HFFc6 (cell line): ENCODE measurements at places on chromosomes 1 and 21. TPM values are rescaled to one million over a fixed set of nuclear protein-coding genes. Genes with fewer than 3 reads are reported as not detected.

GRCh38 chr1:185213091-185213490, 56.1 kb downstream of the SWT1 start:
- DNase-seq = peak; percentile 6

- DNase-seq = no peak
Measured at GRCh38 chr1:71667216-71667615, 586.4 kb upstream of the ZRANB2 start.

- DNase-seq = no peak
Measured at GRCh38 chr1:225941187-225941941, at the start of gene LEFTY2. LEFTY2 (minus strand) TSS chr1:225941220; CDS start chr1:225941140, 80 bp downstream.

GRCh38 chr1:18264450-18265039, 156.9 kb downstream of the IGSF21 start:
- DNase-seq = no peak

GRCh38 chr21:41148798-41149197, 19.2 kb upstream of the BACE2 start:
- no peak for DNase-seq

DNA sequence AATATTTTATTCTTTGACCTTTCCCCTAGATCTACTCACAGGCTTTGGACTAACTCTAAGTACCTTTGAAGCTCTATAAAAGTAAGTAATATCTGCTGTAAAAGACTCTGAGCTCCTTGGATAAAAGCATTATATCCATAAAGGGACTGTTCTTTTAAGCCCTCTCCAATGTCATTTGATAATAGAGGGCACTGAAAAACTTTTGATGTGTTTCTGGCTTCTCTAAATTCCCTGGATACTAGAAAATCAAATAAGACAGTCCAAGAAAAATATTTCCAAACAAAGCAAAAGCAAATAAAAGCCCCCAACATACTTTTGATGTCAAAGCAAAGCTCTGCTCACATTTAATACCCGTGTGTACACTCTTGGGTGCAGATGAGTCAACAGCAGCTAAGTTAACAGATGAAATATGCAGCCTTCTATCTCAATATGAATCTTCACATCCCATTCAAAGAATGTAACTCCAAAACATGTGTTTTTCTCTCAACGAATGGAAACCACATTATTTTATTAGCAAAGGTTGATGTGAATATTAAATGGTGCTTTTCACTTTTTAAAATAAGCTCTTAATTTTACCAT, 230.3 kb downstream of the CENPF start:
- DNase-seq = peak; percentile 81

DNA sequence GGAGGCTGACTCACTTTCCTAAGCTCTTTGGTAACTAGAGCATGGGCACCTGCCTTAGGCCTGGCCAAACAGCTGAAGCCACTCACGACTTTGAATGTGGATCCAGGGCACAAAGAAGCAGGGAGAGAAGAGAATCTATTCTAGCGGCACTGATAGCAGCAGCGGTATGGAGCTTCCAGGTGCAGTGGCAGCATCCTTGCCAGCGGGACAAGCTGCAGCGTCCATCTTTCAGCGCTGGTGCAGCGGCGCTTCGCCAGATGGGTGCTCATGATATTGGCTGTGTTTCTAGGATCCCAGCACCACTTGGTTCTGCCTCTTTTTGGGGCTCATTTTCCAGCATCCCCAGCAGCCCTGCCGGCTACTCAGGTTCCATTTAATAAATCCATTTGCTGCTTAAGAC, 184.2 kb downstream of the SLC44A5 start:
- no peak for DNase-seq

- no peak for DNase-seq
Measured at GRCh38 chr1:234647245-234647644, 37.3 kb upstream of the IRF2BP2 start.

DNA sequence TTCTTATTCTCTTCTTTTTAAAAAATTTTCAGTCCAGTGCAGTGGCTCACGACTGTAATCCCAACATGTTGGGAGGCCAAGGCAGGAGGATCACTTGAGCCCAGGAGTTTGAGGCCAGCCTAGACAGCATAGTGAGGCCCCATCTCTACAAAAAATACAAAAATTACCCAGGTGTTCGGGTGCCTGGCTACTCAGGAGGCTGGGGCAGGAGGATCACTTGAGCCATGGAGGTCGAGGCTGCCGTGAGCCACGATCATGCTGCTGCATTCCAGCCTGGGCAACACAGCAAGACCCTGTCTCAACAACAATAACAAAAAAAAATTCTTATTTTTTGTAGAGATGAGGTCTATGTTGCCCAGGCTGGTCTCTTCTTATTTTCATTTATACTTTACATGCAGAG, 7.9 kb downstream of the PLA2G2D start:
- no peak for DNase-seq

DNA sequence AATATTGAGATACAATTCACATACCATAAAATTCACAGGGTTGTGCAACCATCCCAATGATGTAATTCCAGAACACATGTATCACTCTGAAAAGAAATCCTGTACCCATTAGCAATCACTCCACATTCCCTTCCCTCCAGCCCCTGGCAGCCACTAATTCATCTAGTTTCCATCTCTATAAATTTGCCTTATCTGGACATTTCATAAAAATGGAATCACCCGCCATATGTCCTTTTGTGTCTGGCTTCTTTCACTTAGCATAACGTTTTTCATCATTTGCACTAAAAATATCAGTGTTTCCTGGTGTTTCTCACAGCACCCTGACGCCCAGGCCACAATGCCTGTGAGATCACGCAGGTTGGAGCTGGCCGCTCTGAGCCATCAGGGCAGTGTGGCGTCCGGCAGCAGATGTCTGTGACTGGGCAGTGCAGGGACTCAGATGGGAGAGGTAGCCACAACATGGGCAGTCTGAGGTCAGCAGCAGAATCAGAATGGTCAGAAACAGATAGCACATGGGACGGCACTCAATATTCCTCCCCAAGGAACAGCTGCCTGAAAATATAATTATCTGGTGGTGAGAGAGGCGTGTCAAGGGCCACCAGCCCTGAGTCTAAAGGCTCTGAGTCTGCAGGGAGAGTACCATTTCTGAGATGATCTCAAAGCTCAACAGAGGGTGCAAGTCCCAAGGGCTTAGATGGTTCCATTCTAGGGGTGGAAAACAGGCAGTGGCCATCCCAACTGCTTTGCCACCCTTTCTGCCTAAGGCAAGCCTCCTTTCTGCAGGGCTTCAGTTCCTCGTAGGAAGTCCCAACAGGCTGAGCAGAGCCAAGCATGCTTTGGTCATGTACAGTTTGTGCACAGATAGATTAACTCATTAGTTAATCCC, 129.4 kb upstream of the EDN2 start:
- peak; percentile 43 for DNase-seq

GRCh38 chr1:37288900-37289299, 185.5 kb upstream of the ZC3H12A start:
- DNase-seq = no peak

DNA sequence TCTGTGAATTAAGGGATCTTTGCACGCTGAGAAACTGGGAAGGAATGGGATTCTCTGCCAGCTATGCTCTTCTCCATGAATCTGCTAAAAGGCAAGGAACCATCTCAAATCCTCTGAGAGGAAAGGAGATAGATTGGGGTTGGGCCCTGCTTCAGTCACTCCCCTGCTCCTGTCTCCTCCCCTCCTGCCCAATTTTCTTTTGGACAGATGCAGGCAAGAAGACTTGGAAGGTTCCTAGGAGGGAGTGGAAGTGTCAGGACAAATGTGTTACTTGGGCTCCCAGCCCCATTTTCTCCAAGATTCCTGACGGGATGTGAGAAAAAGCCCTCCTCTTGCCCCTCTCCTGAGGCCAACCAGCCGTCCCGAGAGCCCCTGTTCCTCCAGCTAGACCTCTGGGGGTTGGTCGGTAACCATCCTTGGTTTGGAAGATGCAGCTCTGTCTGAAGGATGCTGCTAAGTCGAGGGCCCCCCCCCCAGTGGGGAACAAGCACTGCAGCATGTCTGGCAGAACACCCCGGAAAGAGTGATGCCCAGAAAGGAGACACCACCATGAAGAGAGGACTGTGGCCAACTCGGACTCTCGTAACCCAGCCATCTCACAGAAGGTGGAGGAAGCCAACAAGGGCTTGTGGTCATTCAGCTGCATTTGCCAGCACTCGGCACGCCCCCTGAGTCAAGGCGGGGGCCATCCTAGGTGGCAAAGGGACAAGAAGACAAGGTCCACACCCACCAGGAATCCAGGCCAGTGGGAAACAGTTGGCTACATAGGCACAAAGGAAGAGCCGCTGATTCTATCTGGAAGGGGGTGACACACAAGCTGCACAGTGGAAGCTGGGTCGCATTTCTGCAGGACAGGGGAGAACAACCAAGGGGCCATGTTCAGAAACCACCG, 43.7 kb downstream of the CDK18 start:
- DNase-seq = peak; percentile 24

- DNase-seq = no peak
Measured at GRCh38 chr1:220084460-220084859, 5.1 kb downstream of the BPNT1 start.

DNA sequence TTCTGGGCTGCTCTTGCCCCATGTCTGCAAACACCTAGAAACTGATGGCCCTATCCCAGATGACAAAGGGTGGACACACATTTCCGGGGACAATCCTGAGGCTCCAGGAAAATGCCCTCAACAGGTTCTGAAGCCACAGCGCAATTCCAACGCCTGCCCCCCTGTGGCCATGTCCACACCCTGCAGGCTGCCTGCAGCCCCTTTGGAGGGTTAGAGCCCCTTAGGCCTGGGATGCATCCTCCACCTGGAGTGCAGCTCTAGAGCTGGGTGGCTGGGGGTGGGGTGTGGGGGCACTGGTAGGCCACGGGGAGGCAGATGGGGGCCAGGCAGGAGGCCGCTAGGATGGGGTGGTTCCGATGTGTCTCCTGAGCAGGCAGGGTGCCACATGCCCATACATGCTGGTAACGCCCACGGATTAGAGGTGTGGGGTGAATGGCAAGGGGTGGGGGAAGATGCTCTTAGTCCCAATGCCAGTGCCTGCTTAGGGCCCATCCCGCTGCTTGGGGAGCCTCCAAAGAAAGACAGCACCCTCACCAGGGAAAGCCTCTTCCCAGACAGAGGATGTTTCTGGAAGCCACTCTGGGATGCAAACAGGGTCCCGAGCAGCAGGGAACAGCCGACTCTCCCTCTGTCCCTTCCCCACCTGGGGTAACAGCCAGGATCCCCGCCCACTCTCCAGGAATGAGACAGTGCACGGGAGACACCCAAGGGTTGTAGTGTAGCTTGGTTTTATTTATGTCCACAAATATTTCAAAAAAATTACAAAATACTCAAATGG, 34.0 kb downstream of the SLC45A1 start:
- no peak for DNase-seq

- no peak for DNase-seq
Measured at GRCh38 chr1:184773762-184774320, 19.2 kb upstream of the EDEM3 start.

DNA sequence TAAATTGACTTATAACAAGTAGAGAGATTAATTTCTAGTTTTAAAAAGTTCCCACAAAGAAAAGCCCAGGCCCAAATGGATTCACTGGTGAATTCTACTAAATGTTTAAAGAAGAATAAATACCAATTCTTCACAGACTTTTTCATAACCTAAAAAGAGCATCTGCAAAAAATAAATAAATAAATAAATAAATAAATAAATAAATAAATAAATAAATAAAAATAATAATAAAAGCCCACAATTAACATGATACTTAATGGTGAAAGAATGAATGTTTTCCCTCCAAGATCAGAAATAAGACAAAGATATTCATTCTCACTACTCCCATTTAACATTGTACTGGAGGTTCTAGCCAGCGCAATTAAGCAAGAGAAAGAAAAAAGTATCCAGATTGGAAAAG, 97.6 kb upstream of the KAZN start:
- no peak for DNase-seq

GRCh38 chr1:48878191-48878940, 101.7 kb upstream of the BEND5 start:
- DNase-seq = peak; percentile 0

DNA sequence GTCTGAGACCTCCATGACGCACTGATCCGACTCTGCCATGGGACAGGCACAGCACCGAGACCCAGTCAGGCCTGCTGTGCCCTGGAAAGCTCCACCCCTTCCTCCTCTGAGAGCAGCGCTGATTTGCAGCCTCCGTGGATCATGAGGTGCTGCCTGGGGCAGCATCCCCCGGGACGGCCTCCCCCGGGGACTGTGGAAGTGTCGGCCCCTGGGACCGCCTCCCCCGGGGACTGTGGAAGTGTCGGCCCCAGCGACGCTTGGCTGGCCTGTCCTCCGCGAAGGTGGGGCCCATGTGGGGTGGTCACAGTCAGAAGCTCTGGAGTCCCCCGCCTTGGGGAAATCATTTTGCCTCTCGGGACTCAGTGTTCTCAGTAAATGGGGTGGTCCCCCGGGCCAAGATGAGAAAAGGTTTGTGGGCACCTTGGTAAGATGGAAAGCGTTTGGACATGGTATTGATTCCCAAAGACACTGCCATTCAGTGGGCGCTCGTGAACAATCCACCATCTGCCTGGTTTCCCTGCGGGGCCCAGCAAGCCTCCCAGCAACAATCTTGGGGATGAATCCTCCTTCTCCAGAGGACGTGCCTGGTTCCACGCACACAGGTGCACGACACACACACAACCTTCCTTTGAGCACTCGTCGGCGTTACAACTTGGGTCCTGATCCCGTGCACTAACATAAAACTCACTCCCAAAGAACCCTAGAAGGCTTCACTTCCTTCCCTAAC, 3.0 kb downstream of the TFF2 start:
- DNase-seq = no peak

DNA sequence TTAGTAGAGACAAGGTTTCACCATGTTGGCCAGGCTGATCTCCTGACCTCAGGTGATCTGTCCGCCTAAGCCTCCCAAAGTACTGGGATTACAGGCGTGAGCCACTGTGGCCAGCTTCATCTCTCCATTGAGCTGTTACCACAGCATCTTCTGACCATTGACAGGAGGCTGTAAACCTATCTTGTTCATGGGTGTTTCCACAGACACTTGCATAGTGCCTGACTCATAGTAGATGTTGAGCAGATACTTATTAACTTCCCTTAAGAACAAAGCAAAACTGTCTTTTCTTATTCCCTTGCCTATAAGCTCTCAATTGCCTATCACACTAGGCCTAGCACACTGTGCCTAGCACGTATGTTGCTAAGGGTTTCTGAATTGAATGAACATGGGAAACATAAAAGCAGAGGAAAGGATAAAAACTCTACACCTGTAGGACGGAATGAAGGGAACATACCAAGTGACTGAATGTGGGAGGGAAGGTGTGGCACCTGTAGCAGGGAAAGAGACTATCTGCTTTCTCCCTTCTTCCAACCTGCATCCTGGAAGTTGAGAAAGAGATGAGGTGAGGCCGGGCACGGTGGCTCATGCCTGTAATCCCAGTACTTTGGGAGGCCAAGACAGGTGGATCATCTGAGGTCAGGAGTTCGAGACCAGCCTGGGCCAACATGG, 1.2 kb upstream of the C1orf54 start:
- no peak for DNase-seq

GRCh38 chr1:245310571-245311531, 156.1 kb downstream of the KIF26B start:
- no peak for DNase-seq

GRCh38 chr21:32558106-32558505, 27.2 kb downstream of the TCP10L start:
- no peak for DNase-seq

- no peak for DNase-seq
Measured at GRCh38 chr1:7076572-7076971, 291.3 kb downstream of the CAMTA1 start.

- DNase-seq = peak; percentile 92
Measured at GRCh38 chr1:41862384-41863221, 56.1 kb downstream of the HIVEP3 start.

Gene ANKRD34A
- 9.1 to 14.9 TPM (median 12.9 TPM) in 3 replicates for total RNA-seq

Gene PIGV
- 12.8 and 14.2 TPM in 2 replicates for total RNA-seq

Gene MX2
- 0.05 to 0.36 TPM (median 0.24 TPM) in 3 replicates for total RNA-seq

Gene ZNF648
- total RNA-seq = not detected in 3 replicates

Gene BCL2L15
- total RNA-seq = not detected in 3 replicates

Gene RWDD3
- 11.7 to 13.5 TPM (median 12.2 TPM) in 3 replicates for total RNA-seq

Gene RGS8
- not detected in 3 replicates for total RNA-seq

Gene TNFRSF4
- total RNA-seq = 0.17 TPM in 1 of 3 replicates, not detected in the others

Gene NCF2
- 1.1 and 1.5 TPM in 2 replicates for total RNA-seq
